NCI-H1092 (cell line): ENCODE measurements at places on chromosomes 5 and 9.

DNA sequence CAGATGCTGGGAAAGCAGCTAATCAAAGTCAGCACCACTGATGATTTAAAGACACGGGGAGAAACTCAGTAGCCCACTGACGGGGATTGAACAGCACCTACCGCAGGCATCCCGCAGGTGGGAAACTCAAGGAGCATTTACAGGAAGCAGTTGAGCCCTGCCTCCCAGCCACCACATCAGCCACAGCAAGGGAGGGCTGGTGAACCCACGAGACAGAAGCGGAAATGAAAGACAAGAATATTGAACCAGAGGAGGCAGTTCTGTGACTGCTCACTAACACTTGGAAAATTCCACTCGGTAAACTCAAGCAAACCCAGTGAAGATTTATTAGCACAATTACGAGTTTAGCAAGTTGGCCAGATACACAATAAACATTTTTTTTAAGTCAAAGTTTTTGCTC lies 10.6 kb upstream of the FAM163B start:
- no peak for DNase-seq

GRCh38 chr5:149916334-149917072 lies 28.1 kb downstream of the PDE6A start:
- no peak for DNase-seq

DNA sequence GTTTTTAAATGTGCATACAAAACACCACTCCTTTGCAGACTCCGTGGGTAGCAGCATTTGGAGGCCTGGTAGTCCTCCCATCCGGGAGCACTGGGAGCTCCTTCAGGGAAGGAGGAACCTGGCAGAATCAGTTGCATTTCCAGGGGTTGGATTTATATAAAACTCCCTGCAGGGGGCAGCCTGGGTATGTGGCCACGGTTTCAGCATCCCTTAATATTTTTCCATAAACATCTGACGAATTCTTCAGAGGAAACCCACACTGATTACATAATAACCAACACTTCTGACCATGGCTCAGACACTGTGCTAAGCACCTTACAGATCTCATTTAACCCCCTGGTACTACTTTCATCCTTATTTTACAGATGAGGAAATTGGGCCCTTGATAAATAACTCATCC lies 6.1 kb upstream of the AFAP1L1 start:
- no peak for DNase-seq

DNA sequence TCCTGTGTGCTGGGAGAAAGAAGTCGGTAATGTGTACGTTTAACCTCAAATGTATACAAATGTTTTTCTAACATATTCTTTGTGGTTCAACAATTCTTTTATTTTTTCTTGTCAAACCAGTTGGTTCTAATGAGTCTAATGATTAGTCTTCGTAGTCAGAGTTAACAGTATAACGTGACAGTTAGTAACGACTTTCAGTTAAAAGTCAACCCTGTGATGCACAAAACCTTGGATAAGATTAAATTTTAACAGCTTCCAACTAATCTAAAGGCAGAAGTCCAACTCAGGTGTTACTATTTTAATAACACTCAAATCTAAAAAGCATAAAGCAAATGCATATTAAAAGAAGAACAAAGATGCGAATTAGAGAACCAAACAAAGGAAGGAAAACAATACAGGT lies 47.0 kb downstream of the SEMA6A start:
- DNase-seq, result no peak

DNA sequence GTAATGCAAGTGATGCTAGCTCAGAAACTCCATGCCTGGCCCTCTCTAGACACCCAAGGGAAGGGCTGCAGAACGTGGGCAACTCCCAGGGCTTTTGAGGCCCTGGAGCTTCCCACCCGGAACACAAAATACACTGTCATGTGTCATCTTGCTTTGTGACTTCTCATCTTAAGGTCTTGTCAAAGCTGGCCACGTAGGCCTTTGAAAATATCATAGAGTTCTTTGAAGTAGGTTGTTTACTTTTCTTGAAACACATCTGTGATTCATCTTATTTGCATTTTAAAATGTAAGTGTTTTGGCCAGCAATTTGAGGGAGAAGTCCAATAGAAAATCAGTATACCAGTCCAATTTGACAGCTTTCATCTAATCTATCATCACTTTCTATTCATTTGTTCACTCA lies 40.2 kb upstream of the PALM2AKAP2 start:
- DNase-seq, result no peak

DNA sequence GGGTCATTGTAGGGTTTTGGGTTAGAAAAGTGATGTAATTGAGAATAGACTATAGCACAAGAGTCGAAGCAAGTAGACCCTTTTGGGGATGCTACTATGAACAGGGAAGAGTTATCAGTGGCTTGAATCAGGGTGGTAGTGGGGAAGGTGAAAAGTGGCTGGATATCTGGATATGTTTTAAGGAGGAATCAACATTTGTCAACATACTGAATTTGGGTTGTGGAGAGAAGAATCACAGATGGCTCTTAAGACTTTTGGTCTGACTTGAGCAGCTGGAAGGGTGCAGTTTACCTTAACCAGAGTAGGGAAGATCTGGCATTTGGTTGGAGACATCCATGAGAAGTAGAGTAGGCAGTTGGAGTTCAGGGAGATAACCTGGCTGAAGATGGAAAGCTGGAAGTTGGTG lies 38.5 kb upstream of the FCHO2 start:
- DNase-seq, result no peak

DNA sequence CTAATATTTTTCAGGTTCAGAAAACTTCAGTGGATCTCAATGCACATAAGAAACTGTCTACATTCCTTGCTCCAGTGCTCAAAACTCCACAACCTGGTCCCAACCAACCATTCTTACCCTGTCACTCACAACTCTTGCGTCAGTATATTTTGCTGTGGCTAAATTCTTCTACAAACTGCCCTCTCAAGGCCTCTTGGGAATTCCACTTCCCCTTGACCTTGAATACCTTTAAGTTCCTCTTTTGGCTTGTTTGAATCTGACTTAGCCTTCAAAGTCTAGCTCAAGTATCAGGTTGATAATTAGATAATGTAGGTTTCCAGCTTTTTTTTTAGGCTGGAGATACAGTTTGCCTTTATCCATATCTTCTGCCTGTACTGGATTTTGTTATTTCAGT lies 128.3 kb downstream of the SLF1 start:
- DNase-seq, result no peak

DNA sequence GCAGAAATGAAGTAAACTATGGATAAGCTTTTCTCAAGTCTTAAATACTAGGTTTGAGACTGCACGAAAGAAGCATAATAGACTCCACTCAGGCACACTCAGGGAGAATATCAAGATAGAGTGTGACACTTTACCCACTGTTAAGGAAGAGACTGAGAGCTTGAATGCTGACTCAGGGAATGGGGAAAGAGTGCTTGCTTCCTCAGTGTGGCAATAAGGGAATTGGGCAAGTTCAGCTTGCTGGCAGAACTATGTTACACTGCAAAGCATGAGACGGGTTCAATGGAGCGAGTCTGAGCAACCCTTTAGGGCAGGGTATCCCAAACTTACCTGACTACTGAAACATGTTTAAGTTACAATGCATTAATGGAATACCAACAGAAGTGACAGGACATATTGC lies 237.7 kb upstream of the MEF2C start:
- no peak for DNase-seq

DNA sequence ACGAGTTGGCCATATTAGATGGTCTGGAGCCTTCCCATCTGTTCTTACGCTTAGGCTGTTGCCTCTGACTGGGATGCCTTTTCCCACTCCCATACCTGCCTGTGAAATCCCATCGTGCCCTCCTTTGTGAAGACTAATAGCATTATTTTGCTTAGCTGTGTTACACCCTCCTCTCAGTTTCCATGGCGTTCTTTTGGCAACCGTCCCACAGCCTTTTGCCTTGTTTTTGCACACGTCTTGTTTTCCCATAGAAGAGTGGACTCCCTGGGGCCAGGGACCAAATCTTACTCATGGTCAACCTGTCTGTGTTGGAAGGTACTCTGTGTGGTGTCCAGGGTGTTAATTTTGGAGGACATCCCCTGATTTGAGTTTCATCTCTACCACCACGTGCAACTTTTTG lies 242.1 kb downstream of the HSPA4 start:
- no peak for DNase-seq

DNA sequence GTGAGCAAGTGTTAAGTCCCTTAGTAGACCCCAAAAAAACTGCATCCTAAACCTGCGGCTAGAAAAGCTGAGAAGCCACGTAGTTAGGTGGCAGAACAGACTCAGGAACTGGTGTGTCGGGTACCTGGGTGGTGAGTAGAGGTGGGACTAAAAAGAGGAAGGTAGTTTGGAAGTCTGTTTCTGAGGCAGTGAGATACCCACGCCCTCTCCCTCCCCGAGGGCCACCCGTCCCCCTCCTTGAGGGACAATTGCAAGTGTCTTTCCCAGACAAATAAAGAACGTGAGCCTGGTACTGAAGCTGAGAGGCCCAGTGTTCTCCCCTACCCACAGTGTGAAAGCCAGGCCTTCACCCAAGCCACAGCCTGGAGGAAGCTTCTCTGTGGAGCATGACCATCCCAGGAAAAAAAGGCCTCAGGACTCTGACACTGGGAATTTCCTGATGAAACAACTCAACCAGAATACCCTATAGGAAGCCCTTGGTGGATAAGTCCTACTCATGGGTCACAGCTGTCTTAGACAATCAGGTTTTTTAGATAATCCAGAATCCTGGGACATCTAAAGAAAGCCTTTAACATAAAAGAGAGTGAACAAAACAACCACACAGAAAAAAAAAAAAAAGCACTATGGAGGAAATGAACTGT lies 7.0 kb upstream of the CD74 start:
- DNase-seq, result no peak

DNA sequence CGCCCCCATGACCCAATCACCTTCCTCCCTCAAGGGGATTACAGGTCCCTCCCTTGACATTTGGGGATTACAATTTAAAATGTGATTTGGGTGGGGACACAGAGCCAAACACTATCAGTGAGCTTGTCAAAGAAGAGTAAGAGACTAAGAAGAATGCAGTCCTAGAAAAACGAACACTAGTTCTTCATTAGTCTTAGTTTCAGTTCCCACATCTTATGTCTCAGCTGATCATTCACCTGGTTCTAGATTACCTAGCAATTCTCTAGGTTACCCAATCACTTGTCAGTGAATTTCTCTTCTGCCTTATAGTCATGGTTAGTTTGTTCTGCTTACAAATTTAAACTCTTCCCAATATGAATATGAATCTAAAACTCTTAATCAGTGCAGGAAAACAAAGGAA lies 251.5 kb downstream of the COX7C start:
- no peak for DNase-seq

GRCh38 chr5:176369934-176370711 lies 4.8 kb downstream of the ARL10 start:
- DNase-seq, result no peak

DNA sequence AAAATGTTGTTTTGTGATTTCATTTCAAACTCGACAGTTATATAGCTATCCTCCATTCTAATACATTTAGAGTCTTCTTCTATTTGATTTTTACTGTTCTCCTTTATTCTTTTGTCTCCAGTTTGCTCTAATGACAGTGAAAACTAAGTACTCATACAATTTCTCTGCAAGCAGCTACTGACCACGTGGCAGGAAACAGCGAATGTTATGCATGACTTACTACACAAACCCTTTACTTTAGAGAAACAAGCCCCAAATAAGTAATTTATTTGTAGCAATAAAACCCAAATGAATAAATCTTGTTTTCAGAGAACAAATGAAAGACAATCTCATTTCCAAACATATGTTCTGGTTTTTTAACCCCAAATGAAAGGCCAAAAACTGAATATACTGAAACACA lies 41.9 kb downstream of the CDH6 start:
- DNase-seq, result no peak

- DNase-seq, result no peak
These were observed 508.6 kb downstream of the RASEF start for GRCh38 chr9:82554381-82554780.

GRCh38 chr5:19615071-19615470 lies 372.9 kb downstream of the CDH18 start:
- DNase-seq, result no peak

DNA sequence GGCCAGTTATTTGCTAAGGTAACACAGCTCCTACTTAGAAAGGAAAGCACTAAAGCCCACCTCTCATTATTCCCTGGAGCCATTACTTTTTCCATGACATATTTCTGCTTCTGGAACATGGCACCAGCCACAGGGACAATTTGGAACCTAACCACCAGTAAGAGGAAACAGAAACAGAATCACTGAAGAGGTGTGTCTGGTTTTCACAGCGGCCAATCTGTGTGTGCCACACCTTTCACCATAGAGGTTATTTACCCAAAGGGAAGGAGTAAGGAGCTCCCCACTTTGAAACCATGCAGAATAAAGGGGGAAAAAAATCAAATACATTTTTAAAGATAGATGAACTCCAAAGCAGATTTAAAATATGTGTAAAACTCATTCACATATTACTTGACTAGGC lies 21.1 kb downstream of the PRUNE2 start:
- no peak for DNase-seq
